ENCODE measurements at places on chromosomes 4 and X.

DNA sequence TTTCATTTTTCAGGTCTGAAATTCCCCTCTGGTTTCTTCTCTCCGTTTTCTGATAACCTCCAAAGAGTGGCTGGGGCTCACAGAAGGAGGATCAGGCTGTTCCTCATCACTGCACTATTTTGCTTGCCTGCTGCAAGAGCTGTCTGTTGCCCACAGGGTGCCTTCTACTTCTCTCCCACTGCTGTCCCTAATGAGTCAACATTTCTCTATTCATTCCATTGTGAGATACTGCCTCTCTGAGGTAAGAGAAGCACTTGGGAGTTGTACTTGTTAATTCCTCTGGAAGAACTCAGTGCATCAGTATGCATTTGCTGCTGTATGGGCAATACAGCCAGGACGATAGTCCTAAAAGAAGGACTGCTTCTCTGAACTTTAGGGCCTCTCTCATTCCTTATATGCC lies 34.8 kb downstream of the CT47B1 start:
- no peak for DNase-seq

DNA sequence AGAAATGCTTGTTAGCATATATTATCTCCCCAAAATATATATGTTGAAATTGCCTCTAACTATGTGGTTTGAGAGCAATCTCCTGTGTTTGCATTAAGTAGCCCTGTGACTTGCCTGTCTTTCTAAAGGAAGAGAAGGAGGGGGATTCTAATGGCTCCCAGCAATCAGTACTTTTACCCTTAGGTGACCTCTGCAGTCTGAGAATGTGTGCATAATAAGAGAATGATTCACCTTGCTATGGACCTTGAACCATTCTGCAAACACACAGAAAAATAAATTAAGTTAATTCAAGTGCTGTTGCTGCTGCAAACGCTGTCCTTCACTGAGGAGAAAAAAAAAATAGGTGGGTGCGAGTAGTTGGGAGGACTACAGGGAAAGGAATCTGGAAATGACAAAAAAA lies 322.2 kb downstream of the IQCM start:
- DNase-seq: no peak

- DNase-seq: no peak
Measured at GRCh38 chr4:85318415-85318814, 156.5 kb upstream of the ARHGAP24 start.

- no peak for DNase-seq
Measured at GRCh38 chrX:69028761-69029120, 136.5 kb downstream of the PJA1 start.

Data from lower leg skin (tissue), 4 donors.